ENCODE measurements at places on chromosomes 5 and 9. TPM values are rescaled to one million over a fixed set of nuclear protein-coding genes. Genes with fewer than 3 reads are reported as not detected.
A peak's percentile ranks its signal among the peaks of the same experiment; 100 is the strongest.

CTNND2 gene
- not detected for total RNA-seq

ADCY2 gene
- not detected for total RNA-seq

PCDHGA11 gene
- 0.10 TPM for total RNA-seq

RAB3C gene
- not detected for total RNA-seq

- H3K36me3 ChIP-seq = peaks cover 16% of the 10 kb centered on the region
- no peaks in the 10 kb centered on the region for H3K27me3 ChIP-seq
- H3K27ac ChIP-seq = peak overlapping the region; percentile 65
- peaks cover 21% of the 10 kb centered on the region for H3K4me1 ChIP-seq
- no peak overlapping the region for H3K4me3 ChIP-seq
These were observed 57.3 kb upstream of the RICTOR start for GRCh38 chr5:39131210-39132127.

GRCh38 chr5:107876261-107876660, 205.5 kb upstream of the EFNA5 start:
- H3K27ac ChIP-seq = peak overlapping the region; percentile 9
- peaks cover 11% of the 10 kb centered on the region for H3K36me3 ChIP-seq
- no peak overlapping the region for H3K4me3 ChIP-seq
- H3K4me1 ChIP-seq = no peaks in the 10 kb centered on the region
- no peak for DNase-seq

GRCh38 chr5:44183753-44184152, 205.5 kb downstream of the FGF10 start:
- H3K4me3 ChIP-seq = no peak overlapping the region
- no peaks in the 10 kb centered on the region for H3K4me1 ChIP-seq
- H3K27me3 ChIP-seq = no peaks in the 10 kb centered on the region
- DNase-seq = no peak
- H3K36me3 ChIP-seq = no peaks in the 10 kb centered on the region
- no peak overlapping the region for H3K27ac ChIP-seq

GRCh38 chr5:100551183-100551582, 16.0 kb downstream of the FAM174A start:
- peaks cover 20% of the 10 kb centered on the region for H3K4me1 ChIP-seq
- no peaks in the 10 kb centered on the region for H3K27me3 ChIP-seq
- H3K4me3 ChIP-seq = no peak overlapping the region
- peaks cover 5% of the 10 kb centered on the region for H3K36me3 ChIP-seq
- DNase-seq = no peak

- H3K4me3 ChIP-seq = no peak overlapping the region
- peaks cover 8% of the 10 kb centered on the region for H3K4me1 ChIP-seq
- no peak for DNase-seq
- H3K36me3 ChIP-seq = no peaks in the 10 kb centered on the region
These were observed 68.1 kb downstream of the ARL15 start for GRCh38 chr5:54242297-54242696.

GRCh38 chr5:143311428-143311827, 92.1 kb downstream of the NR3C1 start:
- no peak overlapping the region for H3K4me3 ChIP-seq
- no peak overlapping the region for H3K27ac ChIP-seq
- peaks cover 33% of the 10 kb centered on the region for H3K4me1 ChIP-seq
- H3K36me3 ChIP-seq = peaks cover 61% of the 10 kb centered on the region
- no peaks in the 10 kb centered on the region for H3K27me3 ChIP-seq
- DNase-seq = no peak

- no peak overlapping the region for H3K27ac ChIP-seq
- no peak for DNase-seq
- H3K27me3 ChIP-seq = no peaks in the 10 kb centered on the region
- H3K4me3 ChIP-seq = no peak overlapping the region
These were observed 111.8 kb upstream of the LHFPL2 start for GRCh38 chr5:78760366-78760765.

GRCh38 chr5:120823328-120823727, 359.2 kb downstream of the PRR16 start:
- H3K27ac ChIP-seq = no peak overlapping the region
- H3K4me1 ChIP-seq = no peaks in the 10 kb centered on the region
- no peak for DNase-seq
- no peak overlapping the region for H3K4me3 ChIP-seq
- no peaks in the 10 kb centered on the region for H3K36me3 ChIP-seq

DNA sequence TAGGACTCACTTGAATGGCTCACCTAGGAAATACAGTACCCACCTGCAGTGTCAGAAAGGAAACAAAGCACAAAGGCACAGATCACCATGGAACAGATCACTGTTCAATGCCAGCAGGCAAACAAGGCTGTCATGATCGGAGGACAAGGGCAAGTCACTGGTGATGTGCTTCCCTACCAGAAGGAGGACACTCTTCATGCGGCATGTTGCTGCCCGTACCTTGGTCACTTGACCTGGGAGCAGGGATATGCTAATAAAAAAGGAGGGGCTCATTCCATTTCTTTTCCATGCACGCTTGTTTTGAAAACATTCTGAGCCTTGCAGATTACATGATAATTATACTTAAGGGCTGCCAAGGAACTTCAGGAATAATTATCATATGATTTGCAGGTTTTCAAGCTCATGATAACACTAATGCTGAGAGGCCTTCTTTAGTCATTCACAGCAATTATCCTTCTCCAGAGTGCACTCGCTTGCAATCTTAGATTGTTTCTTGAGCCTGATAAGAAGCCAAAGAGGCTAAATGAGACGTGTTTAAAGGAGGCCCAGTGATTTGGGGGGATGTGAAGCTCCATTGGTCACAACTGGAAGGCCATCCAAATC, 36.1 kb upstream of the STARD4 start:
- H3K27me3 ChIP-seq = peaks cover 2% of the 10 kb centered on the region
- peaks cover 10% of the 10 kb centered on the region for H3K4me1 ChIP-seq
- H3K36me3 ChIP-seq = no peaks in the 10 kb centered on the region
- no peak for DNase-seq

- H3K27ac ChIP-seq = no peak overlapping the region
- H3K4me3 ChIP-seq = no peak overlapping the region
- H3K4me1 ChIP-seq = no peaks in the 10 kb centered on the region
- no peaks in the 10 kb centered on the region for H3K36me3 ChIP-seq
- no peaks in the 10 kb centered on the region for H3K27me3 ChIP-seq
- no peak for DNase-seq
These were observed 2300.3 kb downstream of the MAT2B start for GRCh38 chr5:165805756-165806155.

GRCh38 chr5:128156521-128156920, 73.0 kb downstream of the SLC12A2 start:
- no peak for DNase-seq
- no peaks in the 10 kb centered on the region for H3K4me1 ChIP-seq
- peaks cover 58% of the 10 kb centered on the region for H3K36me3 ChIP-seq
- no peak overlapping the region for H3K27ac ChIP-seq
- H3K4me3 ChIP-seq = no peak overlapping the region
- no peaks in the 10 kb centered on the region for H3K27me3 ChIP-seq

GRCh38 chr9:131781069-131781468, 41.2 kb upstream of the RAPGEF1 start:
- H3K36me3 ChIP-seq = peaks cover 7% of the 10 kb centered on the region
- H3K27ac ChIP-seq = no peak overlapping the region
- no peak for DNase-seq
- H3K27me3 ChIP-seq = peaks cover 36% of the 10 kb centered on the region
- no peak overlapping the region for H3K4me3 ChIP-seq

DNA sequence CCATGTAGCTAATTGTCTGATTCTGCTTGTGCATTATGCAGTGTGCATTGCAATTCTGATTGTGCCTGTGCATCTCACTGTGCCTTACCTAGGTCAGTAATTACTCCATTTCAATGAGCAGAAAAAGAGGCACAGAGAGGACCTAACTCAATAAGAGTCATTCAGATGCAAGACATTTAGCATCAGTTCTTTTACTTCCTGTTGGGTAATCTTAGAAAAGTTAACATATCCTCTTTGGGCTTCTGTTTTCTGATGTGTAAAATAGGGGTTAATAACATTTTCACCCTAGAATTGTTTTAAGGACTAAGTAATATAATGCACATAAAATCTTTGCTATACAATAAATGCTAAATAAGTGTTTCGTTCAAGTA, 7.0 kb upstream of the DCTN4 start:
- no peaks in the 10 kb centered on the region for H3K27me3 ChIP-seq
- H3K4me3 ChIP-seq = no peak overlapping the region
- H3K27ac ChIP-seq = no peak overlapping the region
- DNase-seq = no peak
- peaks cover 25% of the 10 kb centered on the region for H3K4me1 ChIP-seq

All from naive thymus-derived CD8-positive, alpha-beta T cell (primary cell).